ENCODE measurements at places on chromosomes 4 and X.

DNA sequence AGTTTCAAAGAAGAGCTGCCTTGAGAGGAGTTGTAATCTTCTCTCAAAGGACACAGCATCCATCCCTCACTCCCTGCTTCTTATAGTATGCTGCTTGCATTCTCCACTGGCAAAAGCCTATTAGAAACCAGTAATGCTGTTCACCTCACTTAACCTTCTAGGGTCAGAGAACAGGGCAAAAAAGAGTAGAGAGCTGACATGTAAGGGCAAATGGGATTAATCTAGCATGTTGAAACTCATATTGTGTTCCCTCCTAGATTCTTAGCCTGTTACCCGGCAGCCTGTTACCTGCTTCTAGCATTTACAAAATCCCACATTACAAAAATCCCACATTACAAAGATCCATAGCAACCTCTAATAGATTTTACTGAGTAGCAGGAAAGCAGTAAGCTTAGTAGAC, 244.7 kb downstream of the SLC7A11 start:
- no peak for DNase-seq

DNA sequence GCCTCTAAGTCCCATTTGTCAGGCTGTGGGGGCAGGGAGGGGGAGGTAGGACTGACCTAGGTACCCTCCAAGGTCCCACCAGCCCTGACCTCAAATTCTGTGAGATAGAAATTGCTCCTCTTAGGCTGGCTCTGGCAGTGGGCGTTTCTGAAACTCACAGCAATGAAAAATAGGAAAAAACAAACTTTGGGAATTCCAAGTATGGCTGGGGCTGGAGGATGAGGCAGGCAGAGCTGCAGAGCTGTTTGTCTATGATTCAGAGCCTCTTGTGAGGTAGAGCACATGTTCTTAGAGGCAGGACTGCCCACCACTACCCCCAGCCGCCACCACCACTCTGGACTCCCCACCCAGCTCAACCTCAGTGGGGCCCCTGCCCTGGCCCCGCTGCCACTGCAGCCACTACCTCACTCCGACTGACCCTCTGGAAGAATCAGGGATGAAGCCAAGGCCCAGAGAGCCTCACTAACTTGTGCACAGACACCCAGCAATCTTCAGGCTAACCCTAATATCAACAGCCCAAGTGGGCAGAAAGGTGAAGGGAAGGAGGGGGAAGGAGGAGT, 98.2 kb downstream of the PJA1 start:
- no peak for DNase-seq

DNA sequence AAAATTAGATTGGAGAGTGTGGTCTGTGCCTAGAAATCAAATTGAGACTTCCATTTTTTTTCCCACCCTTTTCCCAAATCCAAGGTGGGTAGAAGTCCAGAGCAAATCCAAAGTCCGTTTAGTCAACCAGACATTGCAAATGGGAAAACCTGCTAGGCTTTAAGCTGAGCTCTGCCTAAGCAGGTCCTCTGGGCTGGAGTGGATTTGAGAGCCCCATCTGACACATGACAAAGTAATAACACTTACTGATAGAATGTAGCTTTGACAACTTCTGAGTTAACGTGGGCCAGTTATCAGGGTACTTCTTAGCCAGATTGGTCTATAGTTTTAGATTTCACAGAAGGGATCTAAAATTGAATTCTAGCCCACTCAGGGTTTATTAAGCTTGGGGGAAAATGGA, 242.3 kb downstream of the GALNTL6 start:
- no peak for DNase-seq

GRCh38 chr4:110474481-110474880, 1.5 kb upstream of the ENPEP start:
- DNase-seq = no peak

DNA sequence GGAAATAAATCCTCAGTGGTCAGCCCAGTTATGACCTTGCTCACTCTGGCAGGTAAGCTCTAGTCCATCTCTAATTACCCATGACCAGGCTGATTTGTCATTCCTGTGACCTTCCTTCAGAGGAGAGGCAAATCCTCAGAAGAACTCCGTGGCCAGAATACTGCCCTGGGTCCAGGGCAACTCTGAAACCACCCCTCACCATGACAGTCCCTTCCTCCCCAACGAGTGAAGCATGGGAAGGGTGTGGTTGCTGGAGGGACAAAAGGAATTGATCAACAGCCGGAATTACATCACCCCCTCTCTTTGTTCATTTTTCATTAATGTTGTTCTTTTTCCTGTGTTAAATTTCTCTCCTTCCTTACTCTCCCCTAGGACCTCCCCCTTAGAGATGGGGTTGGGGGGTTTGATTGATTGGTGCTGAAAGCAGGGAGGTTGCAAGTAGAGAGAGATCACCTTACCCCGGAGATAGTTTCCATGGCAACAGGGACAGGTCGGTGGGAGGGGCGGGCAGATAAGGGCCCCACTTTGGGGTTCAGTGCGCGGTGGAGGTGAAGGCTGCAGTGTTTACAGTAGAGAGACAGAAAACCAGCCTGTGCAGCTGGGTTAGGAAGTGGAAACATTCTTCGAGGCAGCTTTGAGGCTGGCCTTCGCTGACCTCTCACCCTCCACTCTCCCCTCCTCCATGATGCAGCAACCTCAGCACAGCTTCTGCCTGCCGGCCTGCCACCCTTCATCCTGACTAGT, 647.4 kb downstream of the BCOR start:
- no peak for DNase-seq

GRCh38 chr4:161642708-161643107, 521.1 kb downstream of the FSTL5 start:
- DNase-seq = no peak

- no peak for DNase-seq
These were observed 12.0 kb upstream of the UFSP2 start for GRCh38 chr4:185437809-185438208.

DNA sequence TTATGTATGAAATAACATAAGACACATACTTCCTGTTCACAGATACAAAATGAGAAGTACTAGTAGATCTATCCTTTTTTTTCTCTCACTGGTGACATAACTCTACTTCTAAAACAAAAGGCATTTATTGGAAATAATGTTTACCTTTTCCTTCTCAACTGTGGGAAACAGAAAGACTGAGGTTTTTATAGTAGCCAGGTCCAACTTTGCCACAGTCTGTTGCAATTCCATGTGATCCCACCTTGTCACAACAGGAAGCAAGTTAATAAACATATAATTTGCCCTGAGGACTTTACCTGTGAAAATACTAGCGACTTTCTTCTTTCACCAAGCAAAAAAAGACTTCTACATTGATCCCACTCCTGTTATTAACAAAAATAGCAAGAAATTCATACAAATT, 475.8 kb downstream of the PDGFC start:
- DNase-seq = no peak

GRCh38 chr4:151703401-151703800, 57.4 kb downstream of the GATB start:
- DNase-seq = no peak

- no peak for DNase-seq
These were observed 3.1 kb downstream of the ZMYM3 start for GRCh38 chrX:71250841-71251240.

- no peak for DNase-seq
These were observed 484.4 kb upstream of the NR3C2 start for GRCh38 chr4:148926276-148927260.

GRCh38 chrX:4243759-4244158, 530.3 kb upstream of the PRKX start:
- no peak for DNase-seq

DNA sequence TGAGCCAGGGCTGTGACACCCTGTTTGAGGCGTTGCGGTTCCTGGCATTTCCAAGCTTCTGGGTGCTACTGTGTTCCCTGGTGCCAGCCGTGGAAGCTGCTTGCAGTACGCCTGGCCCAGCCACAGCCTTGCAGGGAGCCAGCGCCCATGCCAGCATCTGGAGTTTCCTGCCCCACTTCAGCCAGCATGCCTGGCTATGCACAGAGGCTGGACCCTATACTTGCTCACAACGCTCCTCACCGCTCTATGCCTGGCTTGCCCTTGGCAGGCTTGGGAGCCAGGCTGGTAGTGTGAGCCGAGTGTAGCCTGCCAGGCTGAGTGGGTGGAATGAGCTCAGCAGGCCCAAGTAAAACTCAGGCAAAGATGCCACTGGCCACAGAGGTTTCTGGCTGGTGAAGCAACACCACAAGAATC, 22.4 kb downstream of the PRRG1 start:
- DNase-seq = no peak

- DNase-seq = no peak
These were observed 106.3 kb downstream of the C4orf51 start for GRCh38 chr4:145786261-145786660.

Data from activated T-helper 9 cell treated with anti-CD3 and anti-CD28 coated beads, Interleukin-2, amount 50 U/mL, for 16 hours (primary cell).